Neural crest cell (in vitro differentiated cells): ENCODE measurements at places on chromosomes 1 and 21.

DNA sequence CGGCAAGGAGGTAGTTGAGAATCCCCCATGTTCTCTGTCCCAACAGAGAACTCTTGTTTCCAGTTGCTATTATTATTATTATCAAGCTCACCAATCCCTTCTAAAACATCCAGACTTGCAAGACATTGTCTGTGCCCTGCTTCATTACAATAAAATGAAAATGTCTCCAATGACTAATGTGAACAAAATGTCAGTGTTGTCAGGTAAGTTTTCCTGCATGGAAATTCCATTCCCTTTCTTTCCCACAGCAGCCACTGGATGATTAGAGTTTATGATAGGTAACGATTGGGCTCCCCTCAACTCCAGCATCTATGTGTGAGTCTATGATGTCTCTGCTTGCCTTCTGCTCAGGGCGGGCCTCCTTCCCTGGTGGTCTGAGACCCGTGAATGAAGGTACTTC, 8.9 kb upstream of the DYRK1A start:
- DNase-seq, result no peak

DNA sequence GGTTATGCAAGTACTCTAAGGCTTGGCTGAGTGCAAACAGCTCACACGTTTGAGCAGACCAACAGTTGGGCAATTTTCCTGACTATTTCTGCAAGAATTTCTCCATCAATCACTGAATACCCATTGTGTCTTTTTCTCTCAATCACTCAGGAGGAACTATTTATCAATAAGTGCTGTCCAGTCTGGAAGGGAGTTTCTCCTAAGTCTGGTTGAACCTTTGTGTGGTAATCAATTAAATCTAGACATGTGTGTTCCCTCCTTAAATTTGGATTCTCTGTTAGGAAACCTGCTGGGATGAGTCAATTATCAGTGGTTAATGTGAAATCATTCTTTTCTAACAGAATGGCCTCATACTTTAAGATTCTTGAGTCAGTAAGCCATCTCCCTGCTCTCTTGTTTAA, 6.8 kb upstream of the AADACL3 start:
- DNase-seq, result no peak

GRCh38 chr1:104765085-104765484, 1015.4 kb downstream of the AMY1C start:
- DNase-seq, result no peak

GRCh38 chr1:39976732-39977131, 21.8 kb downstream of the MFSD2A start:
- no peak for DNase-seq

GRCh38 chr1:227049253-227049652, 109.2 kb downstream of the COQ8A start:
- no peak for DNase-seq

- no peak for DNase-seq
These were observed 63.5 kb upstream of the MUTYH start for GRCh38 chr1:45403718-45404117.
